ENCODE measurements at places on chromosomes 1 and 21. TPM values are rescaled to one million over a fixed set of nuclear protein-coding genes. Genes with fewer than 3 reads are reported as not detected.

Gene RGS18
- total RNA-seq, result 13.0 TPM

Gene GBP4
- 41.0 TPM for total RNA-seq

Gene CA14
- total RNA-seq, result 0.38 TPM

- no peaks in the 10 kb centered on the region for H3K4me1 ChIP-seq
- H3K27ac ChIP-seq, result no peak overlapping the region
- no peak for DNase-seq
- no peak overlapping the region for H3K4me3 ChIP-seq
- no peaks in the 10 kb centered on the region for H3K27me3 ChIP-seq
Observed at GRCh38 chr1:35223084-35223630, 30.2 kb upstream of the SFPQ start.

DNA sequence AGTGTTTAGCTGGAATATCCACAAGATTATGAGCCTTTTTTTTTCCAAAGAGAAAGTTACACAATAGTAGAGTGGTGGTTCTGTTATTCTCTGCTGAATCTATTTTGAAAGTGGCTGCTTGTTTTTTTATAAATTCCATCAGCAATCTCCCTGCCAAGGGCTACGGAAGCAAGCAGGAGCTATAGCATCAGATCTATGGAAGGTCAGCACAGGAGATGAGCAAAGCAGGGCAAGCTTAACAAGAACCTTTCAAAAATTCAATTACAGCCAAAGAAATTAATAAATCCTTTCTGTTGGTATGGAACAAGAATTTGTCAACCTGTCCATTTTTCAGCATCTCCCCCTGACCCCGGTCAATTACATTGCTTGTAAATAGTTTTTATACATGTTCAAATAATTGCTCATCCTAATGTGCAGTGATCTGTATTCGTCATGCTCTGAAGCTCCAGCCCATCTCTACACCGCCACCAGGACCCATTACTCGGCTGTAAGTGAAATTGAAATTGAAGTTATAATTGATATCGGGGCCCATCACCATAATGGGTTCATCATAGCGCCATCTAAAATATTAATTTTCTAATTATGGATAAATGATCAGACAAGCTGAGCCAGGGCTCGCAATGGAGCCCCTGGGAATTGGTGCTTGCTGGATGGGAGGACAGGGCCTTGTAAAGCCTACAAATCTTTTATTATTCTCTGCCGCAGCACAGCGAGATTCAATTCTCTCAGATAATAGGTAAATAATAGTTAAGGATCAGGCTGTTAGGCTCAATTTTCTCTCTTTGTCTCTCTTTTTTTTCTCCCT lies 215.1 kb downstream of the ATG4C start:
- H3K4me1 ChIP-seq, result no peaks in the 10 kb centered on the region
- no peak overlapping the region for H3K4me3 ChIP-seq
- H3K27ac ChIP-seq, result no peak overlapping the region
- no peaks in the 10 kb centered on the region for H3K36me3 ChIP-seq
- H3K27me3 ChIP-seq, result no peaks in the 10 kb centered on the region

DNA sequence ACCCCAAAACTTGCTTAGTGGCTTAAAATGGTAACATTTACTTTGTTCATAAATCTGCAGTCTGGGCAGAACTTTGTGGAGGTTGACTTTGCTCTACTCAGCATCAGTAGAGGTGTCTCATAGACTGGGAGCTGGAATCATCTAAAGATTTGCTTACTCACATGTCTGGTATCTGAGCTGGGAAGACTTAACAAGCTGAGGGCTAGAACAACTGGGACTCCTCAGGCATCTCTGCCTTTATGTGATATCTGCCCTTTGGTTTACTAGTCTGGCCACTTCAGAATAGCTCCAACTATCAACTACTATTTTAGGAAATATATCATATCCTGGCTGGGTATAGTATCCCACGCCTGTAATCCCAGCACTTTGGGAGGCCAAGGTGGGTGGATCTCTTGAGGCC lies 82.5 kb downstream of the C4BPA start:
- DNase-seq, result no peak
- H3K27ac ChIP-seq, result no peak overlapping the region
- H3K27me3 ChIP-seq, result no peaks in the 10 kb centered on the region
- no peak overlapping the region for H3K4me3 ChIP-seq

GRCh38 chr1:42479621-42480020 lies 16.5 kb downstream of the CCDC30 start:
- H3K4me1 ChIP-seq, result no peaks in the 10 kb centered on the region
- H3K27me3 ChIP-seq, result no peaks in the 10 kb centered on the region
- no peak for DNase-seq

- H3K4me1 ChIP-seq, result no peaks in the 10 kb centered on the region
- H3K4me3 ChIP-seq, result no peak overlapping the region
- H3K27me3 ChIP-seq, result no peaks in the 10 kb centered on the region
- no peaks in the 10 kb centered on the region for H3K36me3 ChIP-seq
- no peak for DNase-seq
Observed at GRCh38 chr1:73800376-73800775, 397.6 kb downstream of the LRRIQ3 start.

- H3K27ac ChIP-seq, result no peak overlapping the region
- H3K4me3 ChIP-seq, result no peak overlapping the region
- no peaks in the 10 kb centered on the region for H3K36me3 ChIP-seq
- no peaks in the 10 kb centered on the region for H3K4me1 ChIP-seq
Observed at GRCh38 chr1:198423673-198424072, 116.8 kb downstream of the ATP6V1G3 start.
